ENCODE measurements at places on chromosomes 5 and 9.

GRCh38 chr5:17315710-17316221, 98.3 kb downstream of the BASP1 start:
- DNase-seq: no peak

- DNase-seq: no peak
These were observed 59.3 kb downstream of the RALGPS1 start for GRCh38 chr9:126973651-126974529.

DNA sequence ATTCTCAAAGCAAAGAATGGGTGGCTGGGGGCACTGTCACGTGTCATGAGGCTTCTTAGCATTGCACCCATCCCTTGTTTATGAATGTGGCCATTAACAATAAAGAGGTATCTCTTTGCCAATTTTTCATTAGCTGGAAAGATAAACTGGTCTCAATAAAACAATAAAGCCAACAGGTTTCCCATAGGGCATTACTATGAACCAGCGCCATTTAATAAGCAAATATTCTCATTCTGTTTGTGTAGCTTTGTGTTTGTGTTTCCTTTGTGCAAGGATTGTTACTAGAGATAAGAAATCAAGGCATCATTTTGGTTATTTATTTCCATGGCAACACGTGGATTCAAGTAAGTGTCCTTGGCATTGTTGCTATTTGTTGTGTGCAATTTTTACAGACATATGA, 37.6 kb upstream of the CAST start:
- no peak for DNase-seq

- no peak for DNase-seq
These were observed 29.0 kb downstream of the HK3 start for GRCh38 chr5:176870110-176870591.
